T-helper 22 cell (primary cell): ENCODE measurements at places on chromosomes 2 and 18.

- DNase-seq, result no peak
Measured at GRCh38 chr2:132391378-132391777, 25.2 kb upstream of the GPR39 start.

DNA sequence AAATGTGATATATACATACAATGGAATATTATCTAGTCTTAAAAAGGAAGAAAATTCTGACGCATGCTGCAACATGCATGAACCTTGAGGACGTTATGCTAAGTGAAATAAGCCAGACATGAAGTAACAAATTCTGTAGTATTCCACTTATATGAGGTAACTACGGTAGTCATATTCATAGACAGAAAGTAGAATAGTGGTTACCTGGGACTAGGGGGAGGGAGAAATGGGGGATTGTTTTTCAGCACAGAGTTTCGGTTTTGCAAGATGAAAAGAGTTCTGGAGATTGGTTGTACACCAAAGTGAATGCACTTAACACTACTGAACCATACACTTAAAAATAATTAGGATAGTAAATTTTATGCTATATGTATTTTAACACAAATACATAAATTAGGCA is 215.9 kb upstream of the FBXO11 start:
- DNase-seq, result no peak

GRCh38 chr2:12032398-12032797 is 286.0 kb downstream of the LPIN1 start:
- no peak for DNase-seq

GRCh38 chr2:181777734-181778133 is 97.4 kb upstream of the NEUROD1 start:
- DNase-seq, result no peak
